Mesothelial cell of epicardium (in vitro differentiated cells): ENCODE measurements at places on chromosomes 2 and 18.

- no peak for DNase-seq
- H3K4me1 ChIP-seq = peaks cover 33% of the 10 kb centered on the region
- H3K27ac ChIP-seq = peak overlapping the region; percentile 52
- H3K27me3 ChIP-seq = no peaks in the 10 kb centered on the region
- peaks cover 9% of the 10 kb centered on the region for H3K36me3 ChIP-seq
Observed at GRCh38 chr2:227482638-227483340, 10.8 kb downstream of the AGFG1 start.

DNA sequence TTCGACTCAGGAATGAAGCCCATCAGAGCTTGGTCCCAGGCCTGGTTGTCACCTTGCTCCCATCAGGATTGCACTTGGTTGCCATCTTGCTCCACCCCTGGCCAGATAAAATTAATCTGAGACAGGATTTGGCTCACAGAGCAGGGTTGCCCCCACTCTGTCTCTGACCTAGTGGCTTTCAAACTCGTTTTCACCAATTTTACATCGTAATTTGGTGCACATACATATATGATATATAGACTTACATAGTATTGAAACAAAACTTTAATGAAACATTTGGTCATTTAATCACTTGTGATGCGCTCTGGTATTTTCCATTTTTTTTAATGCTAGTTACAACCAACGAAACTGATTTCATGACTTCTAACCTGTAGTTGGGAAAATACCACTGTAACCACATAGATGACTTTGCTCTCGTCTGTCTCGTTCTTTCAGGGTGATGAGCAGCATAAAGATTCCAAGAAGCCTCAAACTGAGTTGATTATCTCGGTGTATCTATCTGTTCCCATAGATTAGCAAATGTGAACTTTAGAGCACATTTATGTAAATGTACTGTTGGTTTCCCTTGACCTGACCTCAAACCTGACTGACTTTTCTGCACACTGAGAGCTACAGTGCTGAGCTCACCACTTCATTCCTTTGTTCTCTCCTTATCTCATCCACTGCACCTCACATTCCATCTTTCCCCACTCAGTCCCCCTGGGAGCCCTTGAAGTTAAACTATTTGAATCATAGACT, 30.5 kb upstream of the PLB1 start:
- H3K4me3 ChIP-seq = no peak overlapping the region
- no peak overlapping the region for H3K27ac ChIP-seq
- peaks cover 5% of the 10 kb centered on the region for H3K27me3 ChIP-seq
- no peak for DNase-seq
- H3K4me1 ChIP-seq = no peaks in the 10 kb centered on the region

DNA sequence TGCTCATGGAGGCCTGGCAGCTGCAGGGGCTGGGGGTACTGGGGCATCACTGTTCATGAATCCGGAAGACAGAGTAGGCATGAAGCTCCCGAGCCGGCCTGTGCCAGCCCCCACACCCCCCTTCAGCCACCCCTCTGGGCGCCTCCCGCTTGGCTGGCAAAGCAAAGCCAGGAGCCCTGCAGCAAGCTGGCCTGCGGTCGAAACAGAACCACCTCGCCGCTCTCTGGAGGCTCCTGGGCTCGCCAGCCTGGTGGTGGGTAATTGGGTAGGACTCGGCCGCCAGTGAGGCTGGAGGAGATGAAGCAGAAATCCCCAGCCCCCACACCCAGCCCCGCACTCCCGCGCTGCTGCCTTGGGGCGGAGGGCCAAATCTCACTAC, 70.9 kb upstream of the GPC1 start:
- no peak overlapping the region for H3K27ac ChIP-seq
- H3K27me3 ChIP-seq = no peaks in the 10 kb centered on the region
- H3K4me3 ChIP-seq = no peak overlapping the region
- DNase-seq = no peak

- DNase-seq = no peak
- no peak overlapping the region for H3K27ac ChIP-seq
- no peaks in the 10 kb centered on the region for H3K4me1 ChIP-seq
- H3K36me3 ChIP-seq = no peaks in the 10 kb centered on the region
Observed at GRCh38 chr2:33873076-33873605, 274.0 kb upstream of the FAM98A start.

GRCh38 chr18:38115201-38115600, 549.6 kb upstream of the CELF4 start:
- H3K36me3 ChIP-seq = no peaks in the 10 kb centered on the region
- H3K27me3 ChIP-seq = no peaks in the 10 kb centered on the region
- H3K4me3 ChIP-seq = no peak overlapping the region
- H3K4me1 ChIP-seq = peaks cover 6% of the 10 kb centered on the region

GRCh38 chr18:33264566-33264965, 176.0 kb downstream of the CCDC178 start:
- H3K27me3 ChIP-seq = no peaks in the 10 kb centered on the region
- no peaks in the 10 kb centered on the region for H3K4me1 ChIP-seq
- H3K36me3 ChIP-seq = no peaks in the 10 kb centered on the region

DNA sequence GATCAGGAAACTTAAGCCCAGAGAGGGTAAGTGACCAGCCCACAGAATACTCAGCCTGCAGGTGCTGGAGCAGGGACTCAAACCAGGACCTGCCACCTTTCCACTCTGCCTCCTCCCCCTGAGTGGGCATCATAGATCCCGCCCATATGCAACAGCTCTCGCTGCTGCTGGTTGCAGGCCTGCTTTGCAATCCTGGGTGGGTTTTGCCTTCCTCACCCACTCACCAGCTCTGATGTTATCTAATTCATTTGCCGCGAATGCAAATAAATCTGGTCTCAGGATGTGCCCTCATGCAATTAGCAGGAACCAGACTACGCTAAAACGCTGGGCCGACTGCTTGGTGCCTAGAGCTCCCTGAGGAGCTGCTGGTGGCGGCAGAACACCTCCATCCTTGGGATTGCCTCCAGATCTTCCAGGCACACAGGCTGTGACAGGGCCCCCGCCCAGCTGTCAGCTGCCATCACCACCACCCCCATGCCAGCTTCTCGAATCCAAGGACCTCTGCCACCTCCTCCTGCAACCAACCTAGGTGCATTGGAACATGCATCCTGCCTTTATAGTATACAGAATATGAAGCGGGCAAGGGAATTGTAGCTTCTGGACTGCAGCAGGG, 28.8 kb downstream of the CNGA3 start:
- H3K36me3 ChIP-seq = no peaks in the 10 kb centered on the region
- H3K4me3 ChIP-seq = no peak overlapping the region
- DNase-seq = no peak
- no peak overlapping the region for H3K27ac ChIP-seq
- no peaks in the 10 kb centered on the region for H3K4me1 ChIP-seq

GRCh38 chr2:62221141-62221540, 25.2 kb downstream of the B3GNT2 start:
- no peaks in the 10 kb centered on the region for H3K27me3 ChIP-seq
- peaks cover 8% of the 10 kb centered on the region for H3K4me1 ChIP-seq
- DNase-seq = no peak
- no peak overlapping the region for H3K27ac ChIP-seq
- no peak overlapping the region for H3K4me3 ChIP-seq

DNA sequence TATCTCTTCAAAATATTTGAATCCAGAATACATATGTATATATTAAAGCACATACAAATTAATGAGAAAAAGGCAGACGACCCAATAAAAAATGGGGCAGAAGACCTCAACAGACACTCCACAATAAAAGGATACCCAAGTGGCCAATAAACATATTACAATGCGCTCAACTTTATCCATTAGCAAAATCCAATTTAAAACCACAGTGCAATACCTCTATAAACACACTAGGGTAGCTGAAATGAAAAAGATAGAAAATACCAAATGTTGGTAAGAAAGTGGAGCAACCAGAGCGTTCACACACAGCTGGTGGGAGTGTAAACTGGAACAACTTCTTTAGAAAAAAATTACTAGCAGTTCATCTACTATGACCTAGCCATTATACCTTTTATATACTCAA, 75.3 kb downstream of the CCDC148 start:
- H3K4me3 ChIP-seq = no peak overlapping the region
- DNase-seq = no peak
- no peak overlapping the region for H3K27ac ChIP-seq

GRCh38 chr2:32965523-32966171, 18.9 kb downstream of the LTBP1 start:
- peaks cover 19% of the 10 kb centered on the region for H3K36me3 ChIP-seq
- no peak for DNase-seq

DNA sequence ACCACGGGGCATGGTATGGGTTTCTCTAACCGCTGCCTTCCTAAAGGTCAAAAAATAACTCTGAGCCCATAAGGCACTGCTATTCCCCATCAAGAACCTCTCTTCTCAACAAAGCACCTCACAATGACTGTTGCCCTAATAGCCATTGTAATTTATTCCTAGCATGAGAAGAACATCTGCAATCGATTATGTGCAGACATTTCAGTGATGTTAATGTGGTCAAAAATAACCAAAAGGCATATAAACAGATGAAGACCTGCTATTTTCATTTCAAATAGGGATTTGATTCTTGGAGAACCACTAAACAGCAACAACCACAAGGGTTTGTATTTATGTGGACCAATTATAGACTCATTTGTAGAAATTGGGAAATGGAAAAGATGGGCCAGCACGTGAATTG, 356.6 kb downstream of the FBXO15 start:
- H3K4me1 ChIP-seq = peaks cover 12% of the 10 kb centered on the region
- H3K27ac ChIP-seq = no peak overlapping the region
- no peaks in the 10 kb centered on the region for H3K36me3 ChIP-seq

- peaks cover 16% of the 10 kb centered on the region for H3K4me1 ChIP-seq
- H3K36me3 ChIP-seq = peaks cover 5% of the 10 kb centered on the region
- H3K27ac ChIP-seq = no peak overlapping the region
- no peak for DNase-seq
- H3K27me3 ChIP-seq = no peaks in the 10 kb centered on the region
- H3K4me3 ChIP-seq = no peak overlapping the region
Observed at GRCh38 chr2:8528863-8529262, 153.0 kb upstream of the ID2 start.
